CD4-positive, alpha-beta T cell treated with Interleukin-1 beta for 1 hour (primary cell): ENCODE measurements at places on chromosomes 1 and 21.

GRCh38 chr1:236953151-236953700, 51.0 kb downstream of the MT1HL1 start:
- DNase-seq = no peak

DNA sequence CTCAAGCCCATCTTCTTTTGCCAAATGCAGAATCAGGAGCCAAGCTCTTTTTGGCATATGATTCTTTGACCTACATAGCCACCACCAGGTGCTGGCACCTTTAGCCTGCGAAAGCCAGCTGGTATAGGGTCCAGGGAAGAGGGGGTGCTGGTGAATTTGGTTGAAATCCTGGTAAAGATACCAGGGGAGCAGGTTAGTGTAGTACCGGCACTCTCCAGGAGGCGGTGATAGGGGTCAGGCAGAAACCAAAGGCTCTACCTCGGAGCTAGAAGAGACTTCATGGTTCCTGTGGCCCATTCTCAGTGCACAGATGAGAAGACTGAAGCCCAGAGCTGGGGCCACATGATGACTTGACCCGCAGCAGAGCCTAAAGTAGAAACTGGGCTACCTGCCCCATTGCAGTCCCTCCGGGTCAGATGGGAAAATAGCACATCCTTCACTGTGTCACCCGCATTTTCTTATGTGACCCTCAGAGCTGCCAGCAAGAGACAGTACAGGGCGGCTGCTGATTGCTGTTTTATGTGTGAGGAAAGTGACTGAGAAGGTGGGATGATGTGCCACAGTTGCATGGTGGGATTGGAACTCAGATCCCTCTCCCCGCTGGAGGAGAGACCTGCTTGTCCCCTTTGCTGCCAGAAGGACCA, 36.0 kb upstream of the IL19 start:
- peak; percentile 71 for DNase-seq

DNA sequence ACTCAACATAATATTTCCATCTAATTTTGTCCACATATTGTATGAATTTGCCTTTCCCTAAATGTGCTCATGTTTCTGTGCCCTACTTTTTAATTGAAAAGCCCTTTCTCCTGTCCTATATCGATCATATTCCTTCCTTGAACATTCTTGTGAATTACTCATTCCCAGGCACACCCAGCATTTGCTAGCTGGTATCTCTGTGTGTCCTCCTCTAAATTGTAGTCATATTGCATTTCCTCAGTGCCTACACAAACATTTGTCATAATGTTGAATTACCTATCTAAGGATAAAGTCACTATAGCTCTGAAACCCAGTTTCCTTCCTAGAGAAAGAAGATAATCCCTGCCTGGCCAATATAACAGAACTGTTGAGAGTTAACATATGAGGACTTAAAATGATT, 39.6 kb upstream of the TBX15 start:
- DNase-seq = no peak

- DNase-seq = peak; percentile 50
These were observed 1.4 kb downstream of the GUK1 start for GRCh38 chr1:228141226-228142044.

DNA sequence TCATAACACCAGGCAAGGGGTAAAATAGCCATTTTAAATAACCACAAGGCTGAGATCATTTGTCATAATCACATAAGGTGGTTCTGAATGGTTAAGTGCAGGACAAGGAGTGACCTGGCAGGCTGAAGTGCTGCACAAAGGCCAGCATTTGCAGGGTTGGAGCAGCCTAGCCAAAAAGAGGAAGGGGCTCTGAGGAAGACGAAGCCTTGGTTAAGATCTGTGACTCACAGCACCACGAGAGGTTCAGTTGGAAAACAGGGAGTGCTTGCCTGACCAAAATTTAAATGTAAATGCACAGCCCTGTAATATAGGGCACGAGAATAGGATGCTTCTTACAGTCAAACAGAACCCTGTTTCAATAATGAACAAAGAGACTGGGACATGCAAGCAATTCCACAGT, 12.1 kb downstream of the ATP5PF start:
- no peak for DNase-seq

- DNase-seq = no peak
These were observed 64.2 kb upstream of the ERRFI1 start for GRCh38 chr1:8090241-8090702.

GRCh38 chr1:33330361-33330890, 9.5 kb upstream of the A3GALT2 start:
- DNase-seq = no peak

DNA sequence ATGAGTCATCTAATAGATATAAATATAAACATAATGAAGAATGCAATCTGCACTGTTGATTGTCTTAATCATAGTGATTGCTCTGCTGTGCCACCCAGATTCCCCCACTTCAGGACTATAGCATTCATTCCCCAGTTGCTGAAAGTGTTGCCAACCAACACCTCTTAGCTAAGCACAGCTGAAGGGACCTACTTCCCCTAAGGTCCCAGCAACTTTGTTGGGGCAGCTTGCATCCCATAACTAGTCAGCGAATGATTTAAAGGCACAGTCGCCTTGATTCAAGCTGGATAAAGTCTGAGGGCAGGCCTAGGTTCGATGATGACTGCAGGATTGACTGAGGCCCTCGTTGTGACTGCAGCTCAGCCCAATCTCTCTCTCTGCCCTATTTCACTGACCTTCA, 14.3 kb upstream of the RGS1 start:
- DNase-seq = no peak

- DNase-seq = no peak
These were observed 92.3 kb upstream of the UBE2U start for GRCh38 chr1:64110924-64111777.

GRCh38 chr1:224178894-224179293, 4.1 kb upstream of the DEGS1 start:
- DNase-seq = no peak

- no peak for DNase-seq
These were observed 105.8 kb downstream of the TNFSF18 start for GRCh38 chr1:172944931-172945330.

DNA sequence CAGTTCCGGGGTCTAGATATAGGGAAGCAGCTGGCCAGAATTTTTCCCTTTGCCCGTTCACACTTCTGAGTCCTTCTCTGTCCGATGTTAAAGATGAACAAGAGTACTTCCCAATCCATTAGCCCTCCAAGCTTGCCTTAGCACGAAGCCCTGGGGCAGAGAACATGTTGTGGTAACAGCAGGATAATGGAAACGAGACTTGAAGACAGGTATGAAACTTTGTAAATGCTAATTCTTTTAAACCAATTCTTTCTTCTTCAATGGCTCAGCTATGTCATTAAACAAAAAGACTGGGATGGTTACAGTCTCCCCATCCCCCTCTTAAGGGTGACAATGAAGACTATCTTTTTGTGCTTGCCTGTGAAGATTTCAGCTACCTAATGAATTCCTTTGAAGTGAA, 218.5 kb downstream of the PLA2G4A start:
- no peak for DNase-seq

DNA sequence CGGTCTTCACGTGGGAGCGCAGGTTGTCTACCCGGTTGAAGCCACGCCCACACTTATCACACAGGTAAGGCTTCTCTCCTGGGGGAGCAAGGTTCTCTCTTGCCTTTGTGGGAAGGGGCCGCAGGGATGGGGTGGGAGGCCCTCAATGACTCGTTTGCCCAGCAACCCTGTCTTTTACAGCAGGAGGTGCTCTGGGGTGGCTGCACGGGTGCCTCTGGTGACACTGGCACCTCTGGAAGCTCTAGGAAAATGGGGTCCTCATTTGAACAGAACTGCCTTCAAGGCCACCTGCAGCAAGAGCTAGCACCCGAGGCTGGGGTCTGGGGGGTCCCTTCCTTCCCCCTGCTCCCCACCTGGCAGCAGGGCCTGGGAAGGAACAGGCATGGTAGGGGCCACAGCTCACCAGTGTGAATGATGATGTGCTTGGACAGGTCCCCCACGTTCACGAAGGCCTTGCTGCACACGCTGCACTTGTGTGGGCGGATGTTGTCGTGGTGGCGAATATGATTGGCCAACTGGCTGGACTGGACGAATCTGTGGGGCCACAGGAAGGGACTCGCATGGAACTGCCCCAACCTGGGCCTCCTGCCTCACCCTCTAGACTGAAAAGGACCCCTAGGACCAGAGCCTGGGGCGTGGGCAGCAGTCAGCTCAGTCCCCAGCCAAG, 33.1 kb downstream of the ZBTB17 start:
- DNase-seq = no peak

GRCh38 chr1:183942933-183943693, 94.4 kb downstream of the COLGALT2 start:
- no peak for DNase-seq

DNA sequence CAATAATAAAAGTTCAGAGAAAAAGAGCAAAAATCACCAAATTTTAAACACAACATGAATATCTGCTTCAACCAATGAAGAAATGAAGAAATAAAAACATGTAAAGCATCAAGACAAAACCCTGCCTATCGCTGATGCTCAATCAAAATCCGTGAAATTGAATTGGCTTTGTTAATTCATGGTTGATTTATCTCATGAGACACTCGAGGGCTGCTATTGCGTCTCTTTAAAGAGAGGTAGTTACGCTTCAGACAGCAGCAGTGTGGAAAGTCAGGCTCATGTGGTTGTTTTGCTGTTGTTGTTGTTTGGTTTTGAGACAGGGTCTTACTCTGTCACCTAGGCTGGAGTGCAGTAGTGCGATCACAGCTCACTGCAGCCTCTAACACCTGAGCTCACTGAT, 65.5 kb upstream of the RGS7 start:
- no peak for DNase-seq

GRCh38 chr1:213201380-213202155, 150.5 kb downstream of the RPS6KC1 start:
- no peak for DNase-seq

DNA sequence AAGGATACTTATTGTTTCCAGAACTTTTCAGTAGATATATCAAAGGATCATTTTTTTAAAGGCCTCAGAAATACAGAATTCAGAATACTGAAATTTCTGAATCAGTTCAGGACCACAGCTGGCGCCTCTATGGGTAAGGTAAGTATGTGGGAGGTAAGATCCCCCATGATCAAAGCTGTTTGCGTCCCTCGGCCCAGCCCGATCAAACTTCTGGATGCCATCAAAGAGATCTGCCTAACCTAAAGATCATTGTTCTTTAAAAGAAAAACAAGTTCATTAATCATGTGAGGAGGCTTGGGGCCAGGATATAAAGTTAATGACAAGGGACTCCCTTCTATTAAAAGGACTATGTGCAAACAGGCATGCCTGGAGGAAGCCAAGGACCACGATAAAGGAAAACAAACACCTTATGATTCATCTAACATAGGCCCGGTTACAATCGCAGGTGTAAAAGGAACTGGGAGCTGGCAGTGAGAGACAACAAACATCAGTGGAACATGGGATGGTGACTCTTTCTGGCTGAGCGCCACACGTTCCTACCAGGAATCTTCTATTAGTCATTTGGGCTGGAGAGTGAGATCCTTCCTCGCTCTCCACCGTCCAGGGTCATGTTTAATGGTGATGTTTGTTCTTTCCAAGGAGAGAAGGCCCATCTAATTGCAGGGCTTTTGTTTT, 2.8 kb upstream of the BACE2 start:
- DNase-seq = no peak

DNA sequence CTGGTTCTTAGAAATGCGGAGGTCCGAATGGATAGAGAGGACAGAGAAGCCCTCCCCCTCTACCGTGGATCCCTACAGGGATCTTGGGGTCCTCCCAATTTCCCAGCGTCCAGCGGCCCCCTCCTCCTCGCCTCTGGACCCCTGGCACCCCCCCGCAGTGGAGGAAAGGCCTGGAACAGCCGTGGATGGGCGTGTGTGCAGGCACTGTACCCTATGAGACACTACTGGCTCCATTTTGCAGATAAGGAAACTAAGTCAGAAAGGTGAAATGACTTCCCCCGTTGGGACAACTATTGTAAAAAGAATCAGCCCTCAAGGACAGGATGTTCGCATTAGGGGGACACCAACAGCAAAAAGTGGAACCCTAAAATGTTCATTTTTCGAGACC, 931 bp upstream of the CLSTN1 start:
- DNase-seq = peak; percentile 4

DNA sequence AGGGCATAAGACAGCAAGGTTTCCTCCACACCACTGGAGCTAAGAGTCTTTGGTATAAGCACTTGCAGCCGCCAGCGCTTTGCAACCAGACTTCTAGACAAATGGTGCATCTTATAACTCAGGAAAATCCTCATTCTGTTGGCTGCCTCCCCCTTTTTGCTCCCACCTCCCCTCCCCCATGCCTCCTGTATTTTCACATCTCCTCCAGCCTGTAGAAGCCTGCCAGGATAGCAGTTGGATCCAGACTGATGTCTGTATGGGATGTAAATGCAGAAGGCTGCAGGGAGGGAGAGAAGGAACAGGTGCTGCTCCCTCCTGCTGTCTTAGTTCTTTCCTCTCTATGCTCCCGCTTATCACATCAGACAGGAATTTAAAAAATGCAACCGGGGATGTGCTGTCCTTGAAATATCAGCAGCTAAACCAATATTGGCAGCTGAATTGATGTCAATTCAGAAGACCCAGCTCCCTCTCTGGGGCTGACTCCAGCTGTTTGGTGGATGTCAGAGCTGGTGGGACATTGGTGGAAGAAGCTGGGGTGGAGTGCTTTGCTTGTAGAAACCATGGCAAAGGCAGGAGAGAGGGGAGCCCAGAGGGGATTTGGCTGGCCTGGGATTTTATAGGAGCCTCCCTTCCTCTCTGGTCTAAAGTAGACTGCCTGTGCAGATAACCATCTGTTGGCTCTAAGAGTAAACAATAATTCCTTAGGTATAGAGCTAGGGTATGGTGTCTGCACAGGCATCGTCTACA, 53.5 kb downstream of the NFASC start:
- DNase-seq = no peak

DNA sequence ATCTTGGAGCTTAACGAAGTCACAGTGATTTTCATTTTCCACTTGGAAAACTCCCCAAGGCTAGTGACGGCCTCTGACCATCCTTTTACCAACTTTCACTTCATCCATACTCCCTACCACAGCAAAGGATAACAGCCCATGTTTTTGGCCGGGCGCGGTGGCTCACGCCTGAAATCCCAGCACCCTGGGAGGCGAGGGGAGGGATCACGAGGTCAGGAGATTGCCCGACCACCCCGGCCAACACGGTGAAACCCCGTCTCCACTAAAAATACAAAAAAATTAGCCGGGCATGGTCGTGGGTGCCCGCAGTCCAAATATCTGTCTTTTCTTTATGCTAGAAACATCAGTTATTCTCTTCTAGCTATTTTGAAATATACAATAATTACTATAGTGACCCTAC, 7.3 kb downstream of the ASPM start:
- no peak for DNase-seq

GRCh38 chr1:157292302-157292701, 154.1 kb upstream of the ETV3 start:
- DNase-seq = no peak

DNA sequence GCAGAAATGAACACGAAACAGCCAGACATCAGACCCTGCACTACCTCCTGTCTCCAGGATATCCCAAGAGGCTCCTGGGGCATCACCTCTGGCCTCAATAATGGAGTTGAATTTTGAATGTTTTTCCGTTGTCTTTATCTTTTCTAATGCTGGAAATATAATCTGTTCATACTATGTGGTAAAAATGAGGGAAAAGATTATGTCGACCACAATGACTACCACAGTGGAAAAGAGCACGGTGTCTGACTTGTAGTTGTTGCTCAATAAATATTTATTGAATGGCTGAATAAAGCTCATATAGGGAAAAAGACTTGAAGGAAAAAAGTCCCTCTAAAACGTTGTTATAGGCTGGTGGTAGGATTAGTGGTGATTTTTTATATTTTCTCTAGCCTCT, 44.6 kb upstream of the ROR1 start:
- DNase-seq = no peak
